ENCODE measurements at places on chromosomes 13 and 19.

- DNase-seq, result no peak
These were observed 4.9 kb upstream of the SMIM17 start for GRCh38 chr19:56637976-56638555.

- DNase-seq, result no peak
These were observed 211.4 kb downstream of the KCNRG start for GRCh38 chr13:50226515-50227155.

DNA sequence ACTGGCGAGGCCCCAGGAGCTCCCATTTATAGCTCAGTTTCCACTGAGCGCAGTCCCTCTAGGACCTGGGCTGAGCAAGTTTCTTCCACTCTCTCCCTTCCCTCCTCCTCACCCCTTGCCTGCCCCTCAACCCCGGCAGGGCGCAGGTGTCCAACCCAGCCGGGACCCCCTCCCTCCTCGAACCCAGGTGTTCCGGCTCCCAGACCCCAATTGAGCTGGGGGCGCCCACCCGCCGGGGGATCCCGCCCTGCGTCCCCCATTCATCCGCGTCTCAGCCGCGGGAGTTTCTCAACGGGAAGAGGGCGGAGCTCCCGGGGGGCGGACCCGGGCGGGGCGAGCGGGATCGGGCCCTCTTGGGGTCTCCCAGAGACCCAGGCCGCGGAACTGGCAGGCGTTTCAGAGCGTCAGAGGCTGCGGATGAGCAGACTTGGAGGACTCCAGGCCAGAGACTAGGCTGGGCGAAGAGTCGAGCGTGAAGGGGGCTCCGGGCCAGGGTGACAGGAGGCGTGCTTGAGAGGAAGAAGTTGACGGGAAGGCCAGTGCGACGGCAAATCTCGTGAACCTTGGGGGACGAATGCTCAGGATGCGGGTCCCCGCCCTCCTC, at the start of gene KIRREL2:
Gene KIRREL2 (plus strand): TSS at position 366 of the 604 bp plus-strand sequence. CDS start 209 bp downstream, at position 575.
- no peak for DNase-seq

- no peak for DNase-seq
These were observed 21.5 kb upstream of the SERPINE3 start for GRCh38 chr13:51318015-51318414.

- no peak for DNase-seq
These were observed 2486.0 kb upstream of the PCDH20 start for GRCh38 chr13:63901630-63902029.

- DNase-seq, result no peak
These were observed 38.3 kb upstream of the C19orf12 start for GRCh38 chr19:29753190-29753933.

DNA sequence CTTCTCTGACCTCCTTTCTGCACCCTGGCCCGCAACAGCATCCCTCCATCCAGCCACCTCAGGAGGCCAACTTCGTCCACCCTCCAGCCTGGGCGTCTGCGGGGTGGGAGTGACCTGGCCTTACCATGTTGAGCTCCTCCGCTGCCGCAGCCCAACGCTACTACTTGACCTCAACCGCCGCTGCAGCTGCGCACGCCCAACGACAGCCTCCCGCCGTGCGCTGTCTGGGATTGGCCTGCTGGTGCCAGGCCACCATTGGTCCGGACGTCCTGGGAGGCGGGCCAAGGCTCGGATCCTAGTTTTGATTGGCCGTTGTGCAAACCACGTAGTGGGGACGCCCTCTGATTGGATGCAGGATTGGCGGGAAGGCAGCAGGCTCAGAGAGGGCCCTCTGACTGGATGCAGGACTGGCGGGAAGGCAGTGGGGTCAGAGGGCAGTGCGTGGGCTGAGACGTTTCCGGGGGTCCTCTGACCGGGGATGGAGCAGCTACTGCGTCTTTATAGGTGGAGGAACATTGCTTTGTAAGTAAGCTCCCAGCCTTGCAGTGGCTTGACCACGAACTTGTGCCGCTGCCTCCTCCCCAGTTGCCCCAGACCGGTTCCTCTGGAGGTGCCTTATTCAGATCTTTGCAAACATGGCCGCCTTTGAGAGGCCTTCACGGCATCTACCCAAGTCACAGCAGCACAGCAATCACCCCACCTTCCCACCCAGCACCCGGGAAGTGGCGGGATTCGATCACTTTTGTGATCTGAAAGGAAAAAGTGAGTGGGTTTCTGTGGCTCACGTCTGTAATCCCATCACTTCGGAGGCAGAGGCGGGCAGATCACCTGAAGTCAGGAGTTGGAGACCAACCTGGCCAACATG, at the start of gene TUBA3C:
Gene TUBA3C (minus strand): TSS at position 204 of the 865 bp plus-strand sequence. CDS start 77 bp downstream, at position 127.
- no peak for DNase-seq

DNA sequence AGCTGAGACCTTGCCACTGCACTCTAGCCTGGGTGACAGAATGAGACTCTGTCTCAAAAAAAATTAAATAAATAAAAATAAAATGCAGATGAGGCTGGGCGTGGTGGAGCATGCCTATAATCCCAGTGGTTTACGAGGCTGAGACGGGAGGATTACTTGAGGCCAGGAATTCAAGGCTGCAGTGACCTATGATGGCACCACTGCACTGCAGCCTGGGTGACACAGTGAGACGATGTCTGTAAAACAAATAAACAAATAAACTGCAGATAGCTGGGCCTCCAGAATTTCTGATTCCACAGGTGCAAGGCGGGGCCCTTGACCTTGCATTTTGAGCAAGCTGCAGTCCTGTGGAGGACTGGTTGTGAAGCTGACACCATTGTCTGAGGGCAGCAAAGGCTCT, 3.1 kb upstream of the MAG start:
- DNase-seq, result no peak

DNA sequence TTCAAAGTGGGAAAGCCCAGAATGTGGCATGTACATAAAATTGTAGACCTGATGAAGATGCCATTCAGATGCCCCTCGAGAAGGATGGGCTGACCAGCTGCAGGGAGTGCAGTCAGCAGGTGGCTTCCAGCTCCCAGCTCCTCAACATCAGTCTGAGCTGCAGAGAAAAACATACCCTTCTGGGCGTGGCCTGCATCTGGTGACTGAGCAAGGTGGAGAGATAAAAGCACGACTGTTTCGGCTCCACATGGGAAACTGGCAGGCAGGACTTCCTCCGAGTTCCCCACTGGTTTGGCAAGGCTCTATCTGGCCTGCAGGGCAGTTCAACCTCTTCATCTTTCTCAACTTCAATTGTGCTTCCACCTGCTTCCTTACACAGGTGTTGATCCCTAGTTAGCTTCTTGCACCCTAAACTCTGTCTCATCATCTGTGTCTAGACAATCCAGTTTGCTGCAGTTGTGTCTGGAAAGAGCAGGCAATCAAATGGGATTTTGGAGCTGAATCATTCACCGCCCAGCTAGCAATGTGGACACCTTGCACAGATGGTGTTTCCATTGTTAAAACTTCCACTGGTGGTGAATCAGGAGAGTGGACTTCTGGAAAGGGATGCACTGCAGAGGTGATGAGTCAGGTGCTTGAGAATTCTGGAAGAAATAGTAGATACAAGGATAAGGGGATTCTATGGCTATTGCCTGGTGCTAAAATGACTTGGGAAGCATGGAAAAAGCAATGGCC, 56.8 kb downstream of the POLR1D start:
- no peak for DNase-seq

DNA sequence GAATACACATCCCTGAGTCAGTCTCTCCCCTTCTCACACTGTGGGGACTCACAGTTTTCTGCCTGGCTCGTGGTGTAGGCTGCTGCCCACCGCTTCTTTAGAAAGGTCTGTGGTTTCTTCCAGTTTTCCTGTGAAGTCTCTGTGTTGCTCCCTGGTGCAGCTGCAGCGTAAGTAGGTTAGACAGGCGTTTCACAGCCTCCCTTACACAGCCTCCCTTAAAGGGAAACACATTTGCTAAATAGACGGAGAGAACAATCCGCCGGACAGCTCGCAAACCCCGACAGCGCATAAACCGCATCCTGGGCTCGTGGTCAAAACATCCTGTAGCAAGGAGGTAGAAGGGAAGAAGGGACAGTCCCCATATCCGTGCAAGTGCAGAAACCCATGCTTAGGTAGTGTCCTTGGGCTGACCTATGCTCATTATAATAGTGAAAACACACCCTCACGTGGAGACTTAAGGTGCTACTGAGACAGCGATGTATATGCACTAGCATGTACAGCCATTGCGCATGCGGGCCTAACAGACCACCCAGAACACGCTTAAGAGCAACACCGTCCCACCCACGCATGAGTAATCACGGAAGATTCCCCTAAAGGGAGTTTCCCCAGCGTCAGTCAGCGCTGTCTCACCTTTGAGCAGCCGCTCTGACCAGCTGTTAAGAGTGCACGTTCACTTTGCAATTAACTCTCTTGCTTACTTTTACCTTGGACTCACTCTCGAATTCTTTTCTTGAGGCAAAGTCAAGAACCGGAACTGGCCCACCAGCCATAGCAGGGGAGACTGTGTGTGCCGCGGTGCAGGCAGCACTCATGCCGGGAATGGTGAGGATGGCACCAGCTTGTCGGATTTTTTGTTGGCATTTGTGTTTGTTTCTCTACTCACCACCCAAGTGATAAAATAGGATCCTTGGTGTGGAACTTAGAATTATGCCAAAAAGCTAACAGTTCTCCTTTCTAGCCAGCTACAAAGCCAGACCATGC, 16.6 kb downstream of the SIGLEC8 start:
- peak; percentile 75 for DNase-seq

DNA sequence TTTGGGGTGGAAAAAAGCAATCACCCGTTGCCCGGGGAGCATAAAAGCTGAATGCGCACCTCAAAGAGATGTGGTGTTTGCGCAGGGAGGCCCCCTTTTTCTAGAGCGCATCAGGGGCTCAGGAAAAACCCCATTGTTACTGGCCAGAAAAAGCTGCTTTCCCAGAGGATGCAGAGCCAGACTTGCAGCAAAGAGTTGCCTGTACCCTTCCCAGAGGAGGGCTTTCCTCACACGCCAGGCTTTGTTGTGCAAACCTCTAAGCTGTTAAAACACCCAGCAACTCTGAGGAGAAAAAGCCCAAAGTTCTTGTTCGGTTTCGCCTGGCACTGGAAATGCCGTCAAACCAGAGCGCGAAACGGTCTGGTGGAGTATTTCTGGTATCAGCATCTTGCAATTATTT, 29.3 kb downstream of the GSX1 start:
- no peak for DNase-seq

- DNase-seq, result no peak
These were observed 54.9 kb upstream of the ITM2B start for GRCh38 chr13:48178126-48178525.

DNA sequence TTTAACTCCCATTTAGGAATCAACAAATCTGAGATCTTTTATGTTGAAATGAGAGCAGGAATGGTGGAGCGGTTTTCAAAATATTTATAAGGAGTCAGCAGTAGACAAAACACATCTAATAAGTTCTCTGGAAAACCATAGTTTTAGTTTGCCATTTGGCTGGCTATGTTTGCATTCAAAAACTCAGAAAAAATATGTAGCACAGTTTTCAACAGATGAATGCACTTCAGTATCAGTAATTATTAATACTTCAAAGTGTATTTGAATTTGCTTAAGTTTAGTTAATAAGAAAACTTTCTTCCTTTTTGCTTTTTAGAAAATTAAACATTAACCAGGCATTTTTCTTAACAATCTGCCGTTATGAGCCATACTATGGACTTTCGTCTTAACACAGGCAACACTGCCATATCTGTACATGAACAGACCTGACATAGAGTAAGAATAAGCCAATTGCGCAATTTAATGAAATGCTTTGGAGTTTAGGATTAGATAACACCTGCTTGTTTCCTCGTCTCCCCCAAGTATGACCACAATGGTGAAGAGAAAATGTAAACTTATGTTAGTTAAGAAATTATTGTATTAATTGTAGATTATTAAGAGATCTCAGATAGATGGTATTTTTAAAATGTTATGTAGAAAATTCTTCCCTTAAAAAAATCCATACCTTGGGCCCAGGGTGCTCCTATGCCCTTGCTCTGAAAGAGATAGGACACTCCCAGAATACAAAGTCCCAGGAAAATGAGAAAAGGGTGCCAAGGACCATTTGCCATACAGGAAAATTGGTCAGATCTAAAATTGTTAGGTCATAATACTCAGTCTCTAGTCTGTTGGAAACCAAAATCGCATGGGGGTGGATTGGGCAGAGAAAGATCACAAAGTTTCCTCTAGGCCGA, 552.3 kb upstream of the ARGLU1 start:
- DNase-seq, result no peak

All from stimulated activated CD8-positive, alpha-beta memory T cell treated with anti-CD3 and anti-CD28 coated beads, Interleukin-2, amount 100 ng/mL, for 1 hour (primary cell).